IPS DF 6.9 (cell line): ENCODE measurements at places on chromosomes 3 and 15.

- no peak for DNase-seq
Measured at GRCh38 chr15:40054605-40054854, 15.5 kb upstream of the SRP14 start.

DNA sequence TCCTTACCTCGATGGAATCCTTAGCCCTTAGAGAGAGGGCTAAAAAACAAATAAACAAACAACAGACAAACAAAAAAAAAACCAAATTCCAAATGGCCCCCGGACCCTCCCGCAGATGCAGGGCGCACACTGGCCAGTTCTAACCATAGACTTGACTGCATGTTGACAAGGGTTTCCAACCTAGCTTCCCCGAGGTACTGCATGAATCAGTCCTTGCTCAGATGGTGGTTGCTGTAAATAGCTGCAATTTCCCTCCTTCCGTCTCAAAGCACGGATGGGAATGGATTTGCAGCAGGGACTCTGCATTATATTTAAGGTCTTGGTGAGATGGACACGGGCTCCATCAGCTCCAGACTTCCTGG is 162.8 kb downstream of the CD47 start:
- DNase-seq: no peak

DNA sequence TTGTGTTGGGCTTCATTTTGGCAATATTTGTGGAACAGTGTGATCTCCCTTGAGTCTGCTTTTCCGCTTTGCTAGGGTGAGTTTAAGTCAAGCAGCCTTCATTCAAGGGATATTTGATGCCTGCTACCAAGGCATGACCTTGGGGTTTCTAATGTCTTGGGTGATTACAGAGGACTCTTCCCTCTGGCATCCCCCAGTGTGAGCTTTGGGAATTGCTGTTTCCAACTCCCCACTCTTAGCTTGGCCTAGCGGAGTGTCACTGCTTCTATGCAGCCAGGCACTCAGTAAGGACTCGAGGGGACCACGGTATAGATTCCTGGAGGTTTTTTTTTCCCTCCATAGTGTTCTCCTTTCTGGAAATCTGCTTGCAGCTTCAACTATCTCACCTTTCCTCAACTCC is 21.1 kb downstream of the GCNT3 start:
- DNase-seq: peak; percentile 64

DNA sequence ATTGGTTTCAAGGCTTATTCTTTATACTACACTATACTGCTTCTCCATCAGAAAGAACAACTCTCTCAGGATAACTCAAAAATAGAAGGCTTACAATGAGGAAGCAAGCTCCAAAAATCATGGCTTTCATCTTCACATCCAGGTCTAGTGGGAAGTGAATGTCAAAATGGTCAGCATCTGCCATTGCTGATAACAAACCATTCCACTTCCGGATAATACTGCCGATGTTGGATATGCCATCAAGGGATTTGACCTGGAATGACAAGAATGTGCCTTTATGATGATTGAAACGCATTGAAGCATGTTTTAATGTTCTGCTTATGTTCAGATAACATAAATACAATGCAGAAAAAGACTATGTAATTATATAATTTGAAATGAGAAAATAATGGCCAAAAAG is 34.0 kb upstream of the PLOD2 start:
- DNase-seq: no peak

DNA sequence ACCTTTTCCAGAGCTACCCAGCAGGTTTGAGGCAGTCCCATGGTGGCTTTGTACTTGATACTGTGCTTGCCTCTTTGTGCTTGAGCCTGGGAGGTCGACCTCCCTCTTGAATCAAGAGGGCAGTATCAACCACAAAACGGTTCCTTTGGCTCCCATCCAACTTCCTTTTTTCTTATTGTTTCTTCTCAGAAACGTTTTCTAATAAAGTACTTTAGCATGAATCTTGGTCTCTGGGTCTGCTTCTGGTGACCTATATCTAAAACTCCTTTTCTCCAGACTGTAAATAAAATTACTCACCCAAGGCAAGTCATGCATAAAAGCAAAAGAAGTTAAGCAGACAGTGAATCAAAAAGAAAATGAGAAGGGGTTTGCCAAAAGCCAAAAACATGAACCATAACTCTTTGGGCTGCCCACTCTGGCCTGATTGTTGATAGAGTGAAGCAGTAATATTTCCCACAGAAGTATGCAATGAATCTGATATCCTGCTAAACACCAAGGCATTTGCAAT is 112.2 kb upstream of the SLC4A7 start:
- no peak for DNase-seq

GRCh38 chr3:59167756-59168155 is 117.9 kb upstream of the CFAP20DC start:
- no peak for DNase-seq

GRCh38 chr3:88221726-88222125 is 72.0 kb downstream of the C3orf38 start:
- DNase-seq: no peak

DNA sequence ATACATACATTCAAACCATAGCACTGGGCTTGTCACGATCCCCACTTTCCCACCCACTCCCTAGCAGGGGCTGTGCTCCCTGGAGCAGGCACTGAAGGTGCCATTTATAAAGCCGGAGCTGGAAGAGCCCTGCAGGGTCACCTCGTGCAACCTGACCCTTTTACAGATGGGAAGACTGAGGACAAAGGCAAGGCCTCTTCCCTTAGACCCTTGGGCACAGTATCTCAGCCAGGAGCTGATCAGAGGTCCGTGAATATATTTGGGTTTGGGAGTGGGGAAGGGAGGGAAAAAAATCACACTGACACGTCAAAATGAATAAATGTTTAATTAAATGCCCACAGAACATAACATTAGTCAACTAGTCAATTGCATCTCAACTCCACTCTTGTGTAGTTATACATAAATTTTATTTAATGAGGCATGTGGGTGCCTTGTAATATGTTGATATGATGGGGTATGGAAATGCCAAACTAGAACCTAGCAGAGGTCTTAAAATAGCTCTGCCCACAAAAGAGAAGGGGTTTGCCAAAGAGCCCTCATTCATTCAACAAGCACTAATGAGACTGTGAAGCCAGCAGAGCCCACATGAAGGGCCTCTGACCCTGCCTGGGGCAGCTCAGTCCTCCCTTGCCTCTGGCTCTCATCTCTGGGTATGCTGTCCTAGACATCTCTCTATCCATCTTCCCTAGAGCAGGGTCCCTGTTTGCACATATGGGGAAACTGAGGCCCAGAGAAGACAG is 119.4 kb downstream of the NUP210 start:
- DNase-seq: no peak

- DNase-seq: no peak
Measured at GRCh38 chr15:68209735-68210408, 4.7 kb upstream of the CALML4 start.

DNA sequence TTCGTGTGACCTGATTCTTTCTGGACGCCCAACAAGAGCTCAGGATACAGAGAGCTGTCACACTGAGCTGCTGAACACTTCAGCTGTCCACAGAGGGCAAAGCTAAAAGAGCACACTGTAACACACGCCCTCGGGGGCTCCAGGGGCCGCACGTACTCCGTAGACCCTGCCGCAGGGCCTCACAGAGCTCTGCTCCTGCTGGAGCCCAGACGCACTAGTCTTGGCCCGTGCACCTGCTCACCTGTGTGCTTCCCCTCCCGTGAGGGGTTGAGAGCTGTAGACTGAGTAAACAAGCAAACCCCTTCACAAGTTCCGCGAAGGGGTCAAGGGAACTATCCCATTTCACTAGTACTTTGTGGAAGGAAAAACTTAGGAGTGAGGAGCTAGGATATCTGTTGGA is 30.7 kb upstream of the TUSC7 start:
- DNase-seq: no peak

GRCh38 chr15:39016706-39017105 is 452.1 kb upstream of the RASGRP1 start:
- DNase-seq: no peak

- DNase-seq: no peak
Measured at GRCh38 chr3:40128166-40128565, 181.3 kb upstream of the EIF1B start.

DNA sequence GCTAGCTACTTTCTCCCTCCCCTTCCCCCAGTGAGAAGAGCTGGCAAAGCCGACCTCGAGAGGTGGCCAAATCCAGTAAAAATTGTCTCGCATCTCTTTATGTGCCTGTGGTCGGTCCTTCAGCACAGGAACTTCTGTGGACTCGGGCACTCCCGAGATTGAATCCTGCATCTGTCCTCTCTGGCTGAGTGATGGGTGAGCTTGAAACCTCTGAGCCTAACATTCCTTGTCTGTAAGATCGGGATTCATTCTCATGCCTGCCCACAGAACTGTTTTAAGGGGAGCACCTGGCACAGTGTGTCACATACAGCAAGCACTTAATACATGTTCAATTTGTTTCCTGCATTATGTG is 11.3 kb downstream of the CX3CR1 start:
- no peak for DNase-seq
